ENCODE measurements at places on chromosomes 11 and 22. TPM values are rescaled to one million over a fixed set of nuclear protein-coding genes. Genes with fewer than 3 reads are reported as not detected.

GALNT18 gene
- total RNA-seq: 3.6 TPM

KCNJ1 gene
- not detected for total RNA-seq

B4GALNT4 gene
- 0.42 TPM for total RNA-seq

OR51E2 gene
- not detected for total RNA-seq

MPZL3 gene
- total RNA-seq: 83.9 TPM

MS4A13 gene
- not detected for total RNA-seq

TECTA gene
- 0.36 TPM for total RNA-seq

CCDC188 gene
- total RNA-seq: not detected

CSF2RB gene
- total RNA-seq: 0.04 TPM

ADM gene
- 1.5 TPM for total RNA-seq

C11orf16 gene
- total RNA-seq: not detected

APOBEC3A gene
- not detected for total RNA-seq

WNT11 gene
- total RNA-seq: not detected

TTLL8 gene
- not detected for total RNA-seq

C11orf97 gene
- not detected for total RNA-seq

C11orf86 gene
- not detected for total RNA-seq

SIAE gene
- 4.8 TPM for total RNA-seq

TTC12 gene
- total RNA-seq: 14.3 TPM

FAM180B gene
- not detected for total RNA-seq

PIH1D2 gene
- 0.40 TPM for total RNA-seq

THRSP gene
- total RNA-seq: not detected

USP2 gene
- total RNA-seq: 1.1 TPM

RIMBP3C gene
- total RNA-seq: 0.25 TPM

MYO18B gene
- total RNA-seq: 0.80 TPM
